ENCODE measurements at places on chromosomes 16 and 17.

GRCh38 chr17:39687101-39687545, 734 bp downstream of the PGAP3 start:
- DNase-seq = no peak

- DNase-seq = no peak
Observed at GRCh38 chr16:71289732-71290062, 495 bp upstream of the CMTR2 start.

DNA sequence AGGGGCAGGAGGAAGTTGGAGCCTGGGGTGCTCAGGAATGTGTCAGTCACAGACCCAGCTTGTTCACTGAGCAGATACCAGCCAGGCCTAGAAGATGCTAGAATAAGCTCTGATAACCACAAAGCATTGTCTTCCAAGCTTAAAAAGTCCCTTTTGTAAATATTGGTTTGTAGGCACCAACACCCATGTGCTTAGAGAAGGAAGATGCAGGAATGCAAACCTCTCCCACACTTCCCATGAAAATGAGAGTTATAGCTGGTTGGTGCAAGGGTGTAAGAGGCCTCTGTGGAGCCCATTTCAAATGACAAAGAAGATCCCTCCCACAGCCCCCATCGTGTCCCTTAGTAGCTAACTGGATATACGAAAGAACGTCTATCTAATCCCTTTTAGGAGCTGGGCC, 210.3 kb downstream of the C16orf78 start:
- no peak for DNase-seq

DNA sequence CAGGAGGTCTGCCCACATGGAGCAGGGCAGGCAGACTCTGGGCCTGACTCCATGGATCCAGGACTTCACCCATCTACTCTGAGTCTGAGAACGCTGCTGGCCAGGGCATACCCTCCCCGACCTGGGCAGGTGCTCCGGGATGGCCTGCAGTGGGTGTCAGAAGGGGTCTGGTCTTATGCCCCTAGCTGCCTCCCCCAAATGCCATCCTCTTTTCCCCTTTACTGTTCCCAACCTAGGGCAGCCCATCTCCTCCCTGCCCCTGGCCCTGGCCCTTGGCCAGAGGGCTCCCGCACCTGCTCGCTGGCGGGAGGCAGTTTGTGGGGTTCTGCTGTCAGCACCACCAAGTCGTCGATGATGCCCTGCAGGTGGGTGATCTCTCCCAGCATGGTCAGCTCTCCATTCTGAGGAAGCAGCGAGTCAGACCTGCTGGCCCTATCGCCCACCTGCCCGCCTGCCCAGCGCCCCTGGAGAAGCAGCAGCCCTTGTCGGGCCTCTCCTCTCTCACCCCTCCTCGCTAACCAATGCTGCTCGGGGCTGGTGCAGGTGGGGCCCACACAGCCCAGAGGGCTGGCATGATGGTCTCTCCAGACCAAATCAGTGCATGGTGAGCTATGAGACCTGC, 8.2 kb downstream of the MTSS2 start:
- no peak for DNase-seq
